Epithelial cell of proximal tubule (primary cell): ENCODE measurements at places on chromosomes 13 and 19. TPM values are rescaled to one million over a fixed set of nuclear protein-coding genes. Genes with fewer than 3 reads are reported as not detected.
A peak's percentile ranks its signal among the peaks of the same experiment; 100 is the strongest.

- no peak for DNase-seq
Observed at GRCh38 chr19:38425222-38425809, 703 bp downstream of the RASGRP4 start.

DNA sequence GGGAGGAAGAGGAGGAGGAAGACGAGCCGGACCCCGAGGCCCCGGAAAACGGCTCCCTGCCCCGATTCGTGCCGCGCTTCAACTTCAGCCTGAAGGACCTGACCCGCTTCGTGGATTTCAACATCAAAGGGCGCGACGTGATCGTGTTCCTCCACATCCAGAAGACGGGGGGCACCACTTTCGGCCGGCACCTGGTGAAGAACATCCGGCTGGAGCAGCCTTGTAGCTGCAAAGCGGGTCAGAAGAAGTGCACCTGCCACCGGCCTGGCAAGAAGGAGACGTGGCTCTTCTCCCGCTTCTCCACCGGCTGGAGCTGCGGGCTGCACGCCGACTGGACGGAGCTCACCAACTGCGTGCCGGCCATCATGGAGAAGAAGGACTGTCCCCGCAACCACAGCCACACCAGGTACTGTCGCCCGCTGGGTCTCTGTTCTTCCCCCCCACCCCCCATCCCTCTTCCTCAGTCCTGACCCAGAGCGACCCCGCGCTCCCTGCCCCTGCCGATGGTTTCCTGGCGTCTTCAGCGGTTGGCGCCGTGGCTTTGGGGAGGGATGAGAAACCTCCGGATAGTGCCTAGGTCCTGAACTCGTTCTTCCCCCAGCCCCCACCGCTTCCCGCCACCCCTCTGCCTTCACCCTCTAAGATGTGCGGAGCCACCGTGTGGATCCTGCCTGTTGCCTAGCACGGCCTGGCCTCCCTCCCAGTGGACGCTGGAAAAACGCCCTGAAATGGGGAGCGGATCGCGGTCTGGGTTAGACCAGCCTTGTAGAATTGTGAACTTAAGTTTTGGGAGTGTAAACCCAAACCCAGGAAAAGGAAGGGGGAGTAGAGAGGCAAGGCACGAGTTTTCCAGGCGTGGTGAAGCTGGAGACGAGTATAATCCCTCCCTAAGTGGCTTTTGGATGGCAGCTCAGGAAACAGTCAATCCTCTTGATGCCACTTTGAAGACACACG, 1.5 kb downstream of the HS6ST3 start:
- DNase-seq, result no peak

DNA sequence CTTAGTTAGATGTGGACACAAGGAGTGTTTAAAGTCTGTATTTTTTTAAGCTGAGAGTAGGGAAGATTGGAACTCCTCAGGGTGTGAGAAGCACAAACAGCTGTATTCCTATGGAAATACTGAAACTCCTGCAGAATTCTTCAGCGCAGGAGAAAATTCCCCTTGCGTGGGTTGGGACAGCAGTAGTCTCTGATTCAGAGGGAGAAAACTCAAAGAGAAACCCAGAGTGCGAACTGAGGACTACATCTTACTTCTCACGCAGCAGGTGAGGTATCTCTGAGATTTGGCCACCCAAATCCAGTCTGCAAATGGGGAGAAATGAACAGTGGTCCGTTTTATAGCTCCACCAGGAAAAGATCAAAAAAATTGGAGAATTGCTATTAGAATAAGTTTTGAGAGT, 60.9 kb downstream of the FRY start:
- DNase-seq, result no peak

GRCh38 chr19:31641591-31641990, 292.4 kb upstream of the TSHZ3 start:
- DNase-seq, result no peak

DNA sequence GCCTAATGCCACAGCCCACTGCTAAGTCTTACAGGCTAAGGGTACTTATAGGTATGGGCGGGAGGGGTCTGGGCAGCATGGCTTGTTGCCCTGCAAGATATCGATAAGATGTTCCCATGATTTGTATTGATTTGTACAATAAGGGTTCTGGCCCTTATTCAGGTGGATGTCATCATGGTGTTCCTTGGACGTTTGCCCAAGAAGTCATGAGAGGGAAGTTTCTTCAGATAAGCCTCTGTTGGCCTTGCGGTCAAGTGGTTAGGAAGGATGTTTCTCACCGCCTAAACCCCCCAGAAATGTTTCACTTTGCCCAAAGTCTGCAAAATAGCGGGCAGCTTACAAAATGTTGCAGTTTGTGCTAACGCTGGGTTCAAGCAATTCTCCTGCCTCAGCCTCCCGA, 7.3 kb downstream of the PARP4 start:
- DNase-seq, result no peak

- no peak for DNase-seq
Observed at GRCh38 chr19:29162694-29163093, 50.3 kb downstream of the UQCRFS1 start.

- no peak for DNase-seq
Observed at GRCh38 chr19:2552859-2553258, 76.9 kb downstream of the GADD45B start.

DNA sequence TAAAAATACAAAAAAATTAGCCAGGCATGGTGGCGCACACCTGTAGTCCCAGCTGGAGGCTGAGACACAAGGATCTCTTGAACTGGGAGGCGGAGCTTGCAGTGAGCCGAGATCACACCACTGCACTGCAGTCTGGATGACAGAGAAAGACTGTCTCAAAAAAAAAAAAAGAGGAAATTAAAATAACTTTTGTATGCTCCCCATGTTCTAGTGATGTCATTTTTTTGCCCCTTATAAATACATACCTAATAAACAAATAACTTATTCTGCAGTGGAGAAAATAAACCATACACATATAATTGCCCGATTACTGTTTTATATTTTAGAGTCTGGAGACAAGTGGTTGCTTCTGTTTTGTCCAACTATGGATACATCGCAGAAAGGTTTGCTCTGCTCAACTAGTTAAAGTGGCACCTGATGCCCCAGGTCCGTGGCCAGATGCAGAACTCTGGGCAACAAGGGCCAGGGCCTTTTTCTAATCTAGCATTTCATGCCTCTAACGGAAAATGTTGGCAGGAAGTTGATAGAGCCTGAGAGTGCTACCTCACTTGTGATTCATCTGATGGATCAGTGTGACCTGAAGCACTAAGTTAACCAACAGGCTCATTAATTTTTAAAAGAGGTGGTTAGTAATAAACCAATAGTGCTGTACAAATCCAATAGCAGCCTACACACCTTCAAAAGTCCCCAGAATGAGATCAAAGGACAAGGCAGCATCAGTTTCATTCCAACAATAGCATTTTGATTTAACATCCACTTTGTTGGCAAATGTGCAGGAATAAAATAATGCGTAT, 18.8 kb downstream of the UBE2L5 start:
- peak; percentile 85 for DNase-seq

- DNase-seq, result no peak
Observed at GRCh38 chr19:17235971-17236777, 9.5 kb downstream of the NR2F6 start.

DNA sequence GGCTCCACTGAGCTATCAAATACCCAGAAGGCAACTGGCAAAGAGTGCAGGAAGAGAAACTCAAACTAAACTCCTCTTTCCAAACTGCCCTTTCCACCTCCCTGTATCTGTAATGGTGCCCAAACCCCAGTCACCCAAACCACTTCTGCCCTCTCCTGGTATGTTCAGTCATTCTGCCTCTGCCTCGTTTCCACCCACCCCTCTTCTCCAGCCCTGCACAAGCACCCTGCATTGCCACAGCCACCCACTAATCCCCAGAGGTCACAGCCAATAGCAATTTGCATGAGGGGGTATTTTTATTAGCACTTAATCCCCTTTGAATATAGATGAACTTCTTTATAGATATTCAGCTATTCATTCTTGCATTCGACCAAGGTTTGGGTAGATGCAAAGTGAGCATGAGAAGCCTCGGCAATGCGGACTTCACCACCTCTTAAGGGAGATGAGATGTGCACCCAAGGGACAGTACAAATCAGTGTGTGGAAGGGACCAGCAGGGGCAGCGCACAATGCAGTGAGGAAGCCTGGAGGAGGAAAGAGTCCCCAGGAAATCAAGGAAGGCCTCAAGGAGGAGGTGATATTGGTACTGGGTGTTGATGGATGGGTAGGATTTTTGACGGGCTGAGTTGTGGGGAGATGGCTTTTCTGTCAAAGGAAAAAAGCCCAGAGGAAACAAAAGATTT, 12.4 kb downstream of the TMEM272 start:
- no peak for DNase-seq

The BEST2 gene
- not detected in 2 replicates for total RNA-seq

The CDC42EP5 gene
- 5.1 and 33.7 TPM in 2 replicates for total RNA-seq

The SIGLEC5 gene
- not detected in 2 replicates for total RNA-seq

The HIF3A gene
- 0.23 TPM in 1 of 2 replicates, not detected in the other for total RNA-seq
